ENCODE measurements at places on chromosomes 2 and 18. TPM values are rescaled to one million over a fixed set of nuclear protein-coding genes. Genes with fewer than 3 reads are reported as not detected.

The APLF gene
- 0.63 TPM for total RNA-seq

The UGT1A7 gene
- 6.2 TPM for total RNA-seq

The ACSL3 gene
- 135 TPM for total RNA-seq

The BARD1 gene
- 9.3 TPM for total RNA-seq

The RNF144A gene
- total RNA-seq = 8.5 TPM

The DNAH7 gene
- 0.59 TPM for total RNA-seq

The M1AP gene
- not detected for total RNA-seq

The ELOA2 gene
- not detected for total RNA-seq

The ERFE gene
- total RNA-seq = 9.1 TPM

The NEMP2 gene
- total RNA-seq = 6.4 TPM

The ST8SIA5 gene
- total RNA-seq = not detected

The LYPD1 gene
- total RNA-seq = 12.0 TPM

The POTEI gene
- total RNA-seq = not detected

The SCN1A gene
- total RNA-seq = not detected

The VWA3B gene
- 0.33 TPM for total RNA-seq

The PRKAG3 gene
- total RNA-seq = not detected

The LRRTM1 gene
- total RNA-seq = not detected
